Melanocyte of skin (primary cell): ENCODE measurements at places on chromosomes 6 and 20. TPM values are rescaled to one million over a fixed set of nuclear protein-coding genes. Genes with fewer than 3 reads are reported as not detected.

SLC22A2 gene
- total RNA-seq: not detected in 2 replicates

OPN5 gene
- total RNA-seq: not detected in 2 replicates

MAK gene
- under 0.01 TPM in 1 of 2 replicates, not detected in the other for total RNA-seq

HSD17B8 gene
- total RNA-seq: 4.3 and 7.1 TPM in 2 replicates

EYS gene
- under 0.01 TPM in 2 replicates for total RNA-seq

CLDN20 gene
- total RNA-seq: not detected in 2 replicates

DAAM2 gene
- total RNA-seq: 61.3 and 92.7 TPM in 2 replicates

NSFL1C gene
- 23.3 and 26.5 TPM in 2 replicates for total RNA-seq

ZSWIM1 gene
- total RNA-seq: 10.7 and 14.8 TPM in 2 replicates

BCAS1 gene
- total RNA-seq: under 0.01 TPM in 2 replicates

HEBP2 gene
- total RNA-seq: 7.2 and 19.6 TPM in 2 replicates

TBXT gene
- total RNA-seq: not detected in 2 replicates

CMTR1 gene
- 62.2 and 69.6 TPM in 2 replicates for total RNA-seq

KCNQ2 gene
- not detected in 2 replicates for total RNA-seq

MCCD1 gene
- not detected in 2 replicates for total RNA-seq

PSMB8 gene
- total RNA-seq: 106 and 207 TPM in 2 replicates

DACT2 gene
- not detected in 2 replicates for total RNA-seq

FAM83B gene
- total RNA-seq: not detected in 2 replicates

OR2J1 gene
- not detected in 2 replicates for total RNA-seq

NELFCD gene
- total RNA-seq: 68.3 and 68.6 TPM in 2 replicates

BPIFB3 gene
- not detected in 2 replicates for total RNA-seq

ATG5 gene
- 28.6 and 46.2 TPM in 2 replicates for total RNA-seq

ITPR3 gene
- 36.3 and 41.6 TPM in 2 replicates for total RNA-seq

TDRD6 gene
- total RNA-seq: 0.34 and 0.36 TPM in 2 replicates

CNR1 gene
- total RNA-seq: 0.34 and 4.4 TPM in 2 replicates

DOK5 gene
- total RNA-seq: 5.2 and 5.5 TPM in 2 replicates

TMEM244 gene
- total RNA-seq: not detected in 2 replicates

UFL1 gene
- 25.1 and 34.2 TPM in 2 replicates for total RNA-seq

SIRT5 gene
- 10.3 and 19.4 TPM in 2 replicates for total RNA-seq

OR2J3 gene
- not detected in 2 replicates for total RNA-seq

ULBP1 gene
- total RNA-seq: under 0.01 TPM in 1 of 2 replicates, not detected in the other
